ENCODE measurements at places on chromosomes 6 and 20.

DNA sequence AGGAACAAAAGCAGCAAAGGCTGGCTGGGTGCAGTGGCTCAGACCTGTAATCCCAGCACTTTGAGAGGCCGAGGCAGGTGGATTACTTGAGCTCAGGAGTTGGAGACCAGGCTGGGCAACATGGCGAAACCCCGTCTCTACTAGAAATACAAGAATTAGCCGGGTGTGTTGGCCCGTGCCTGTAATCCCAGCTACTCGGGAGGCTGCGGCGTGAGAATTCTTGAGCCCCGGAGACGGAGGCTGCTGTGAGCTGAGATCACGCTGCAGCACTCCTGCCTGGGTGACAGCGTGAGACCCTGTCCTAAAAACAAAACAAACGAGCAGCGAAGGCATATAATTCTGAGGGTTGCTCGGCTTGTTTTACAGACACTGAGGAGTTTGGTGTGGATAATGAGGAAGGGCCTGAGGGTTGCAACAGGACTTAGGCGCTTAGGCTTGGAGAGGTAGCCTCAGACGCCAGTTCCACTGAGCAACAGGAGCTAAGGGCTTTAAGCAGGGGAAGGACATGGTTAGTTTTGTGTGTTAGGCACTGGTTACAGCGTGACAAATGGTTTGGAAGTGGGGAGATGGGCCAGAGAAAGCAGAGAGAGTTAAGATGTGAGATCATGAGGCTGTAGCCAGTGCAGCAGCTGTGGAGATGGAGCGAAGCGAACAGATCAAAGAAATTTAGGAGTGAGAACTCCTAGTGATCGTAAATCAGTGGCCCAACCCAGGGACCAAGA, 1.2 kb downstream of the MYH7B start:
- no peak for DNase-seq

DNA sequence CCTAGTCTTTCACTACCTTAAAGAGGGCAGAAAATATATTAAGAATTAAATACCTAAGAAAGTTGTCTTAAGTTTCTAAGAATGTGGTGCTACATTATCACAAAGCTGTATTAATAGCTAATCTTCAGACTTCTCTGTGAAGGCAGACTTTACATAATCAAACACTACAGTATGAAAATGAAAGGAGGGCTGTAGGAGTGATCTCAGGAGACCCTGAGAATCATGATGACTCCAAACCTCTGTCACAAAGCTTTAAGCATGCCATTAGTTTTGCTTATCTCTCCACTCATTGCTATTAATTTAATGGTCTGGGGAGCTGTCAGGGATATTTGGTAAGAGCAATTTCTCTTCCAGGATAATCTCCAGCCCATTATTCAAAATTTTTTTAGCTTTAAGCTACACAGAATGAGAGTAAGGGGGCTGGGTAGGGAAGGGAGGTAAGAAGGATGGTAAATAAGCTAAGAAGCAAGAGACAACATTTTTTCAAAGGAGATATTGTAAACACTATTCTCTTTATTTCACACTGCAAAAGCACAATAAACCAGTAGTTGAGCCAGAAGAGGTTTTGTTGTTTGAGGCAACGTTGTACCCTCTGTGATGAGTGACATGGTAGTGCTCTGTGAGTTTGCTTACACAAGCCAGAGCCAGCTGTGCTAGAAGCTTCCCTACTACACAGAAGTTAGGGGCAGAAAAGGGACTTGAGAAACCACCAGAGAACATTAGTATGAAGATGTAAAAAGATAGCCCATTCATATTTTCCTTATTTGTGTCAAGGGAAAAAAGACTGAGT, 258.8 kb downstream of the GMDS start:
- no peak for DNase-seq

DNA sequence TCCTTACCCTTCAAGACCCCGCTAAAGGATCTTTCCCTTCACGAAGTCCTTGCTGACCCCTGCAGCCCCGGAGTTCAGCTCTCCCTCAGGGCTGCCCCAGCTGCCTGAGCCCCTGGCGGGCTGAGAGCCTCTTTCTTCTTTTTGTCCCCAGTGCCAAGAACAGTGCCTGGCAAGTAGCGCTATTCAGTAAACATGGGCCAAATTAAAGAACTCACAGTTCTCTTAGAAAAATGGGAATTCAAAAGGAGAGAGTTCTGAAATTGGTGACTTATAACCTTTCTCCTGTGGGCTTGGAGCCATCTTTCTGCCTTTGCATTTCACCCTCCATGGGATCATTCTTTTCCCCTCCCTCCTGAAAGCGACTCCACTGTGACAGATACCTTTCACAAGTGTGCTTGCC, 227.2 kb downstream of the TMEM242 start:
- no peak for DNase-seq

GRCh38 chr6:29850011-29850553, 22.5 kb downstream of the HLA-G start:
- DNase-seq: no peak

DNA sequence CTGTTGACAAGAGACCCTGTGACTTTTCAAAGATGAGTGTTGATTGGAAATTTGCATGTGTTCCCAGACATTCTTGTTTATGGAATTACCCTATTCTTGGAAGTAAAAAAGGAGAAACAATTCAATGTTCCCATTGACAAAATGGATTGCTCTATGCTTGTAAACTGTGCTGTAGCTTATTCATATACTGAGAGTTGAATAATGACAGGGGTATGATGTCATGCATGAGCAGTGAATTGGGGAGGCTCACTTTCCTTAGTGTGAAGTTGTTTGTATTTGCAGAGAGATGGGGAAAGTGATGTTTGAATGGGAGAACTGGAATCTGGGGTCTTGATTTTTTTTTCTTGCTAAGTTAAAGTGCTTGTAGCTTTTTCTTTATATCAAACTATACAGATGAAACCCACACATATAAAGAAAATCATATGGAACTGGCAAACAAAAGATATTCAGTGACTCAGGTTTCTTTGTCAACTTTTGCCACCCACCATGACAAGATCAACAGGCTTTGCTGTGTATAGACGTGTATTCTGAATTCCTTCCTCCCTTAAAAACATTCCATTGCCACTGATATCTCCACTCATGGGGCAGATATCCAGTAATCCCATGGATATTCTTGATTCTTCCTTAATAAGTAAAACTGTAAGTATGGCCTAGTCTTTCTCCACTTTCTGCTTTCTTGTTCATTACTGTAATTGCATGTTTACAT, 97.8 kb upstream of the JAG1 start:
- DNase-seq: peak; percentile 52

- no peak for DNase-seq
These were observed 8.6 kb upstream of the CARMIL1 start for GRCh38 chr6:25270559-25270958.

- no peak for DNase-seq
These were observed 34.3 kb downstream of the PRDM1 start for GRCh38 chr6:106120406-106120805.

GRCh38 chr20:41510224-41510623, 108.0 kb downstream of the CHD6 start:
- no peak for DNase-seq

- DNase-seq: no peak
These were observed 329.2 kb downstream of the DHX35 start for GRCh38 chr20:39291301-39291700.

- DNase-seq: no peak
These were observed 47.1 kb upstream of the IFNGR1 start for GRCh38 chr6:137266309-137266586.
